Fibroblast of skin of right quadriceps (primary cell): ENCODE measurements at places on chromosomes 6 and 20.

DNA sequence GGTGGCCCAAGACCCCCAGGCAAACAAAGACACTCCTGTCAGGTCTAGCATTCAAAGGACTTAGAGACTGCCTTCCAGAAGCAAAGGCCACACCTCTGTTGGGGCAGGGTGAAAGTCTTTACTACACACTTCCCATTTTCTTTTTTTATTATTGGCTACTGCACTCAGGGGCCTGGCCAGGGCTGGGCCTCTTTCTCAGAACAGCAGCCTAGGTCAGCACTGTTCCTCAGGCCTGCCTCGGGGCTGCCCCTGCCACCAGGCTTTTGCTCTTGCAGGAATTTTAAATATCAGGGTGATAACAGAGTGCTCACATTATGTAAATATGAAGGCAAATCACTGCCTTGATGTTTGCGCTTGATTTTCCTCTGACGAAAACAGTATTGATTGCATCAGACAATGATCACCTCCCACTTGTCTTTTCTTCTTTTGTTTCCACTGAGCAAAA lies 18.5 kb downstream of the GSTA4 start:
- no peak for DNase-seq

GRCh38 chr6:139728876-139729427 lies 354.5 kb upstream of the CITED2 start:
- DNase-seq, result no peak

- DNase-seq, result no peak
Measured at GRCh38 chr6:167735084-167735950, 91.4 kb upstream of the AFDN start.

DNA sequence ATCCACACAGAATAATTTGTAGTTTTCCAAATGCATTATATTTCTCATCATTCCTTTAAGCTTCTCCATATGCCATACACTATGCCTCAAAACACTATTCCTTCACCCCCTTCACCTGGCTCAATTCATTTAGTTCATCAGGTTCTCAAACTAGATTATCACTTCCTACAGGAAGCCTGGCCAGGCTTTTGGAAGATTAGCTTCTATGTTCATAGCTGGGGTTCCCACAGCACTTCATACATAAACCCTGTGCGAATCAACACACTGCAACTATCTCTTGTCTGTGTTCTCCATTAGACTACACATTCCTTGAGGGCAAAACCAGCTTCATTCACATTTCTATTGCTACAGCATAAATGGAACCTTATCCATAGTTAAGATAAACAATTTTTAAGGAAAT lies 40.5 kb upstream of the PLN start:
- DNase-seq, result no peak

DNA sequence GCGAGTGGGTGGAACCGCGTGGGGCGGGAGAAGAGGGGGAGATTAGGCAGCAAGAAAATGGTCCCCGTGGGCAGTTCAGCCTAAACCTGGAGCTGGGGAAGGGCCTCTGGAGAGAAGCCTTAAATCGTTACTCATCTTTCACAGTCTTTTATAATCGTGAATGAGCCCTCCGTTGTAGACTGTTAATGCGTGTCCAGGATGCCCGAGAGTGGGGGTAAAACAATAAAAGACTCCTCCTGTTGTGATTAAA lies 11.0 kb upstream of the ELOVL5 start:
- no peak for DNase-seq

- no peak for DNase-seq
Measured at GRCh38 chr6:37758234-37758633, 60.6 kb upstream of the MDGA1 start.

DNA sequence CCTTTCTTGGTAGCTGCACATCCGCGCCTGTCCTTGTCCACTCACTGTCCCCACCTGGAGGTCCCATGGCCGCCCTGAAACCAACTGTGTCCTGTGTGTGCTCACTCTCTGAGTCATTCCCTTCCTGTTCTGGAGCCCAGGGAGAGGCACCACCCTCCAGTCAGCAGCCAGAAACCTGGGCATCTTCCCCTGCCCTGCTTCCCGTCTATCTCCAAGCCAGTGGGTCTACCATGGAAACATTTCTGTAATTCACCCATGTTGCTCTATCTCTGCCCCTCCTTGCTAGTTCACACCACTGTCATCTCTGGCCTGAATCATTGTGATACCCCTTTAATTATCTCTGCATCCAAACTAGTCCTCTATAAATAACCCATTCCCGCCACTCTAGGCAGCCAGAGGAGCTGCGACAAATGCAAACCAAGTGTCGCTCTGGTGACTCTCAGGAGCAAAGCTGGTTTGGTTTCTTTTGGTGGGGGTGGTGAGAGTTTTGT lies 28.8 kb upstream of the SYNJ2 start:
- no peak for DNase-seq

DNA sequence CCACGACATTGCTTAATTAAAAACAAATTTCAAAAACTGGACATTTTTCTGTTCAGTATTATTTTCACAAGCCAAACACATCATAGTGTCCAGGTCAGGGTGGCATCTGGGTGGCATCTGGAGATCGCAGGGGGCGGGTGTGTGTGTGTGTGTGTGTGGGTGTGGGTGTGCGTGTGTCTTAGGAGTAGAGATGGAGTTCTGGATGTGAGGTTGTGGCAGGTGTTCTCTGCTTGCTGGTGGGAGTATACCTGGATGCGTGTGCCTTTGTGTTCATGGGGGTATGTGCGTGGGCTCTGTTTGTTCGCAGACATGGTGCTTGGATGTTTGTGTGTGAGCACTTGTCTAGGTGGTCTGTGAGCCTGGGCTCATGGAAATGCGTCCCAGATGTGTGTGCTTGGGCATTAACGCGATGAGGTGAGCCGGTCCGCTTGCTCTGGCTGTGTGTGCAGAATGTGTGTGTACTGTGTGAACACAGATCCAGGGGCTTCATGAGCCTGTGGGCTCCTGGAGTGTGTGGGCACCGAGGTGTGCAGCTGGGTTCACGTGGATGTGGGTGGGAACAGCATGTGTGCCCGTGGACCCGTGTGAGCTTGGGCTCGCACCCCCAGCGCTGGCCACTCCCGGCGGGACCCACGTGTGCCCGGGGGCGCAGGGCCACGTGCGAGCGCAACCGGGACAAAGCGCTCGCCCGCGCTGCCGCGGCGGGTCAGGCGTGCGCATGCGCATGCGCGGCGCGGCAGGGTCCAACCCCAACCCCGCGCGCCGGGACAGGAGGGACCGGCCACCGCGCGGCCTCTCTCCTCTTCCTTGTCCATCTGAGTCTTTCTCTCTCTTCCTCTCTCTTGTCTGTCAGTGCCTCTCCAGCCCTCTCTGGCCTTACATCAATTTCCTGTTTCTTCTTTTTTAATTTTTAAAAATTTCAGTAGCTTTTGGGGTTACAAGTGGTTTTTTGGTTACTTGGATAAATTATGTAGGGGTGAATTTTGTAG lies 60.4 kb downstream of the SRC start:
- DNase-seq, result peak; percentile 35

DNA sequence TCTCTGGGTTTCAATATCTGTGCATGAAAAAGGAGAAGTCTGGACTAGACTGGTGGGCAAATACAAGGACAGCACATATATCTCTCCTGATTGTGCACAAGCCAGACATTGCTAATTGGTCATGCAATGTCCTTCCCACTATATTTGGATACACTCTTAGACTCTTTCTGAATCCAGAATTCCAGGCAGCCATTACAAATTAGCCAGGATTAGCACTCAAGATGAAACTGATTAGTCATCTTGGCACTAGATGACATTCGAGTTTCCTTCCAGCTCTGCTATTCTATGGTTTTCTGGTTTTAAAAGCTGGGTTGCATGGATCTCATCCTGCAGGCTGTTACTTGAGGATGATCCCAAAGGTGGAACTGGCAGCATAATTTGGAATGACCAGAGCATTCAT lies 73.2 kb downstream of the SCP2D1 start:
- DNase-seq, result no peak

- no peak for DNase-seq
Measured at GRCh38 chr20:35902545-35902941, 51.8 kb downstream of the SCAND1 start.

DNA sequence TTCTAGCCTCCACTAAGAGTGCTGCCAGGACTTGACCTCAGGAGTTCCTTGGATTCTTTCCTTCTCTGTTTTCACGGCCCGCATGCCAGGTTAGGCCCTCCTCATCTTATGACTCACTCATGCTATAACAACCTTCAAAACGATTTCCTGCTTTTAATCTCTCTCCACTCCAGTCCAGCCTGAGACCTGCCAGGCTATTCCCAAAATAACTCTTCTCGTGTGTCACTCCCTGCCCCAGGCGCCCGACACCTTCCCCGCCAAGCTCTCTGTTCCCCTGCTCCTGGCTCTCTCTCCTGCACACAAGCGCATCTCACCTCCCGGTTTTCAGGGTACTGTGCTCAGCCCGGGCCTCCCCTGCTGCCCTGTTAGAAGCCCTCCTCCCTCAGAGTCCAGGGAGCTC lies 64.1 kb upstream of the RPS6KA2 start:
- peak; percentile 53 for DNase-seq
